Nephron progenitor cell (in vitro differentiated cells): ENCODE measurements at places on chromosomes 6 and 20.

DNA sequence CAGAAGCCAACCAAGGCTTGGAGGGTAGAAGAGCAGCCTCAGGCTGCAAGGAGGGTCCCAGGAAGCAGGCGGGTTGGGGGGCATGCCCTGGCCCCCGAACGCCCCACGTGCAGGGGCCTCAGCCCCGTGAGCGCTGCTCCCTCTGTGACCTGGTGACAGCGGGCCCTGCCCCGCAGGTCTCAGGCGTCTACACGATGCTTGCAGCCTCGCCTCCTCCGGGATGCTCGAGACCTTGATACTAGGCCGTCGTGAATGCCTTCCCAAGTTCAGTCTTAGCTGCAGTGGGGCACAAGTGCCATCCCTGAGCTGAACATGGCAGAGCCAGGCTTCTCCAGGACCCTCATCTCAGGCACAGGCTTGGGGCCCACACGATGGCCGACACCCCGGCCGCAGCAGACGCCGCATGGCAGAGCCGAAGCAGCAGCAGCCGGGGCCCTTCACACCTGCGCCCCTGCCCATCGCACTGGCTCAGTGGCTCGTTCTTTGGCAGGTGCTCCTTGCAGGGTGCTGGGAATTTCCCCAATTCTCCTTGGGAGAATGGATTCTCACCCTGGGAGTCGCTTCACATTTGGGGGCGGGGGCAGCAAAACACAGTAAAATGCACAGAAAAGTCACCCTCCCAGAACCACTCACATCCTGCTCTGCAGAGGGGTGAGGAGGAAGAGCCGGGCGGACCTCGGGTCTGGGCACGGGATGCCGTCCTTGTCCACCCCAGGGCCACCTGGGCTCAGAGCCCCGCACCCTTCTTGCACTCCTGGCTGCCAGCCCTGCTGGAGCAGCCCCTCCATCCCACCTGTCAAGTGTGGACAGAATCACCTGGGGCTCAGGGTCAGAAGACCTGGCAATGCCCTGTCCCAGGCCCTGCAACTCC, 161.8 kb downstream of the DLL1 start:
- DNase-seq, result no peak

DNA sequence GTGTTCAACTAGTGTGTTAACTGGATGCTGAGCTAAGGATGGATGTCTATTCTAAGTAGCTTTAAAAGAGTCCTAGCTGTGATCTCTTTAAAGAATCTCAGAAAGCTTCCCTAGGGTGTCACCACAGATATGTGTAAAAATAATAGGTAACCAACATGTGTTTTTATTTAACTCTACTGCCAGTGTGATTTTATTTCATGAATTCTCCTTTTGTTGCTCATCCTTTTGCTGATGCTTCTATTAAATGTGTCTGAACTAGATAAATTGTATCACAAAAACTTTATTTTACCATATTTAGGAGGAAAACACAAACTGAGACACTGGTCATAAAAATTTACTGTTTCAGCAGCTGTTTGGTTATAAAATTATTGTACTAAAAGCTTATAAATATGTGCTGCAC, 809.4 kb upstream of the CITED2 start:
- DNase-seq, result no peak

DNA sequence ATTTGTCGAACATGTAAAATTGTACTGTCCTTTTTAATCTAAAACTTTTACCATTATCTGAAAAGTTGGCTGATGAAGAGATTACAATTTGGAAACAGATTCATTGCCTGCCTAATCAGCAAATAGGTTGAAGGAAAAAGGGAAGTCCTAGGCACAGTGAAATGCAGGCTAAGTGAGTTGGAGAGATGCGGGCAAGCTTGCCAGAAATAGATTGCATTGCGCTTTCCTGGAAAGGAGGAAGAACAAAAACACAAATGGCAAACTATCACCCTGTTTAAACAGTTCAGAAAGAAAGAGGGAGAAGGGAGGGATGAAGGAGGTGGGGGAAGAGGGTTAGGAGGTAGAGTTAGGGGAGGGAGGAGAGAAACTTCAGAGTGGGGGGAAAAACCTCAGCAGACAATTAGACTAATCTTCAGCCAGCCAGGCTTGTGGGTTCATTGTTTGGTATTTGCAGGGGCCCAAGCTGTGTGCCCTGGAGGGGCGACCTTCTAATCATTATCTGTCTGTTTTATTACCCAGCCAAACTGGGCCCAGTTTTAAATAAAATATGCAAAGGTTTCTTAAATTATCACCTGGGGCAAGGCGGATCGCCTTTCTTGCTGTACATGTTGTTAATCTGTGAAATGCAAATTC, 465.2 kb downstream of the TFAP2B start:
- no peak for DNase-seq

DNA sequence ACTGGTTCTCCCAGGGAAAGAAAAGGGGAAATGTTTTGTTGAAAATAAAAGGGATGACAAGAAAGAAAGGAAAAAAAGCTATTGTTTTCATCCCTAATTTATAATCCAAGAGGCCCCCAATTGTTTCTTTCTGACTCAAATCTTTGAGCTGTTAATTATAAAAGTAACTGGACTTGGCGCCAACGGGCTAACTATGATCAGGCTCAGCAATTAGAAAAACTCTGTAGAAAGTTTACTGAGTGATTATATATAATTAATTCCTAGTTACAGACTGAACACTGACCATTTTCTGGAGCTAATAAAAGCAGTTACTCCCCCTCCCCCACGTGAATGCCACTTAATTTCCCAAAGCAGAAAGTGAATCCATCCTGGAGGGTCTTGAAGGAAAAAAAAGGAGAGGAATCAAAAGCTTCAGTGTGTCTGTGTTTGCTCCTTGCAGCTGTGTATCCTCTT, 3.2 kb downstream of the ZMYND8 start:
- DNase-seq, result no peak

DNA sequence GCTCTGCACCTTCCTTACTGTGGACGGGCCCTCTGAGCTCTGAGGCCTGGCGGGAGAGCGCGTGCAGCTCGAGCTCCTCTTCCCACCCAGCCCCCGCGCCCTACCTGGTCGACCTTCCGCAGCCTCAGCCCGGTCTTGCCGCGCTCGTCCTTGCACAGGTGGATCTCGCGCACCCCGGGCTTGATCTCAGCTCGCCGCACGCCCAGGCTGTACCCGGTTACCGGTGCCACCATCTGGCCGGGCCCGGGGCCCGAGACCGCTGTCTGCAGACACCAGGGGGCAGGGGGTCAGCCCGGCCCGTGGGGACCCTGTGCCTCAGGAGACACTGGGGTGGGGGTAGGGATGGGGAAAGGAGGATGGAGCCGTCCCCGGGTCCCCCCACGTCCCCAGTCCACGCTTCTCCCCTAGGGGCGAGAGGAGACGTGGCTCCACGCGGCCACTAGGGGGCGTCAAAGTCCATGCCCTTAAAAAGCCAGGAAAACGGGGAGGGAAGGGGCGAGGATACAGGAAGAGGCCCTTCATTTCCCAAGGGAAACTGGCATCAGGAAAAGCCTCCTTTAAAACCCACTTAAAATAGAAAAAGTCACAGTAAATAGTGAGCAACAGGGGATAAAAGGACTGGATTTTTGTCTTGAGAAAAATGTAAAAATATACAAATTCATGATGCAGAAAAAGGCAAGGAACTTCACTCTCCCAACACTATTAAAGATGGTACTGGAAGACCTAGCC, 15.5 kb downstream of the SDCBP2 start:
- peak; percentile 85 for DNase-seq

- DNase-seq, result peak; percentile 9
Observed at GRCh38 chr6:153553627-153554026, 422.5 kb upstream of the RGS17 start.

- no peak for DNase-seq
Observed at GRCh38 chr20:63049561-63050221, 42.9 kb upstream of the BHLHE23 start.

DNA sequence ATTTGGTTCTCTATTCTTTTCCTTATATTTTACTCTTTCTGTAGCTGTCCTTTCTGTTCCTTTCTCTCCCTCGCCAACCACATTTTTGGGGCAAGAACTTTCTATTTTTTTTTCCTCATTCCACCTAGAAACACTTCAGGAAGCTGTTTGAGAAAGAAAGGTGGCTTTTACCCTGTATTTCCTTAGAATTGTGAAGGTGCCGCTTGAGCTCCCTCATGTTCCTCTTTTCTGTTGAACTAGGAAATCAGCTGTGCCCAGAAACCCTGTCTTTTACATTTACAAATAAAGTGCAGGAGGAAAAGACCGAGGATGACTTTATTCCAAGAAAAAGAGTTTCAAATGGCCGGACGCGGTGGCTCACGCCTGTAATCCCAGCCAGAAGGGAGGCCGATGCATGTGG, 38.2 kb downstream of the OR2B2 start:
- DNase-seq, result no peak

- no peak for DNase-seq
Observed at GRCh38 chr20:61810066-61810737, 255.5 kb downstream of the TAF4 start.

DNA sequence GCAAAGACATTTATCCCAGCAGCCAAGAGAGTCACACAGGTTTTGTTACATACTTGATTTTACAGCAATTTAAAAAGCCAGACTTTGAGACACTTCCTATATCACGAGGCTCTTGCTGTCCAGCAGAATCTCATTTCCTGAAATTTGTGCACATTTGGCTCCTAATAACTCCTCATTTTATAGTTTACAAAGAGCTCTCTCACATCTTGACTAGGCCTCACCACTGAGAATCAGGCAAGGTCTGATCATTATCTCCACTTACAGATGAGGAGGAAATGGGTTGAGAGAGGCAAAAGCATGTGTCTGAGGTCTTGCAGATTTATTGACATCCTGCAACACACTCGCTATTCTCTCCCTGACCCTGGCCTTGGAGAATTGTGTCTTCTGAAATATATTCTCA, 426.8 kb downstream of the MAFB start:
- no peak for DNase-seq

DNA sequence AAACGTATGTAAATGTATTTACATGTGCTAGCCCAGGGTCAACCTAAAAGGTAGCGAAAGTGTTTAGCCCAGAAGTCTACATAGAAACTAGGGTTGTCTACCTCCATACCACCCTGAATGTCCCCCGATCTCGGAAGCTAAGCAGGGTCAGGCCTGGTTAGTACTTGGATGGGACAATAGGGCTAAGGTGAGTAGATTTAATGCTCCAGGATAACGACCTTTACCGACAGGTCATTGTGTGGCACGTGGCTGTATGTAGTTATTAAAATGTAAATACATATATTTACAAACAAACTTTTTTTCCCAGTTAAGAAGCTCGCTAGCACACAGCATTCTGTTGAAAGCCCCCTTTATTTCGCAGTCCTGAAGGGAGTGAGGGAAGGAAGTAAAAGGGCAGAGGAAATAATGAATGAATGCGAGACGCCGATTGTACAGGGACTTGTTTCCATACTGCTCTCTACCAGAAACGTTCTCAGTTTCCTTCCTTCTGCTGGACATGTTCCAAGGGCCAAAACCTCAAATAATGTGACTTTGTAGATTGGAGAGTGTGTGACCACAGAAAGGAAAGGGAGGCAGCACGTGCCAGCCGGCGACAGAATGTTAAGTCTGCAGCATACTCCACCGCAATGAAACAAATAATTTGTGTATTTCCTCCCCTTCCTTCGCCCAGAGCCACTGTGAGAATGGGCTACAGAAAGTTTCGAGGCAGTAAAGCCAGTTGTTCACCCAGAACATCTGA, 612 bp downstream of the ADAT2 start:
- peak; percentile 50 for DNase-seq

DNA sequence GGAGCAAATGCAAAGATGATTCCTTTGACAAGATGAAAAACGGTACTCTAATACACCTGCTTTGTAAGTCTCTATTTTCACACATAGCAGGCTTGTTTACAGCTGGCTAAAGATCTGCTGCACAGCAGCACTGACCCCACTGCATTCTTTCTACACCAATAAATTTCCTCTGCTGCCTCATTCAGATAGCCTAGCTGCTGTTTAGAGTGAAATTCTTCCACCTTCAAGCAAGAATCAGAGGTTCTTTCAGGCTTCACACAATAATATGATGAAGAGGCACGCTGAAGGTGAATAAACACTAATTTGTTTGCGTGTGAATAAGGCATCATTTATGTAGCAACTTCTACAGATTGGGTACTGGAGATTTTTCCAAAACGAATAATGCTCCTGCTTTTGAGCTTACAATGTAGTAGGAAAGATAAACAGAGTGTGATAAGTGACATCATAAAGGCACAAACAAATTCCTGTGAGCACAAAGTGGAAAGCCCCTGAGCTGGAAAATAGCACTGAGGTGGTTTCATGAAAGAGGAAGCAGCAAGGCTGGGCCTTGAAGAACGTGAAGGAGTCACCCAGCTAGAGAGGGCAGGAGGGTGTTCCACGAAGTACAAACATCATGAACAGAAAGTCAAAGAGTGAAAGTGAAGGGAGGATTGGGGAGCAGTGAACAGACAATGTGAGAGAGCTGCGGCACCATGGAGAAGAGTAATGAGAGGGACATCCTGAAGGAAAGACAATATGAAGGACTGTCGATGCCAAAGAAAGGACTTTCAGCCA, 543.4 kb downstream of the CD83 start:
- DNase-seq, result no peak

GRCh38 chr20:12243327-12243726, 325.6 kb downstream of the BTBD3 start:
- DNase-seq, result no peak

GRCh38 chr6:150157081-150157480, 14.2 kb downstream of the PPP1R14C start:
- DNase-seq, result no peak

DNA sequence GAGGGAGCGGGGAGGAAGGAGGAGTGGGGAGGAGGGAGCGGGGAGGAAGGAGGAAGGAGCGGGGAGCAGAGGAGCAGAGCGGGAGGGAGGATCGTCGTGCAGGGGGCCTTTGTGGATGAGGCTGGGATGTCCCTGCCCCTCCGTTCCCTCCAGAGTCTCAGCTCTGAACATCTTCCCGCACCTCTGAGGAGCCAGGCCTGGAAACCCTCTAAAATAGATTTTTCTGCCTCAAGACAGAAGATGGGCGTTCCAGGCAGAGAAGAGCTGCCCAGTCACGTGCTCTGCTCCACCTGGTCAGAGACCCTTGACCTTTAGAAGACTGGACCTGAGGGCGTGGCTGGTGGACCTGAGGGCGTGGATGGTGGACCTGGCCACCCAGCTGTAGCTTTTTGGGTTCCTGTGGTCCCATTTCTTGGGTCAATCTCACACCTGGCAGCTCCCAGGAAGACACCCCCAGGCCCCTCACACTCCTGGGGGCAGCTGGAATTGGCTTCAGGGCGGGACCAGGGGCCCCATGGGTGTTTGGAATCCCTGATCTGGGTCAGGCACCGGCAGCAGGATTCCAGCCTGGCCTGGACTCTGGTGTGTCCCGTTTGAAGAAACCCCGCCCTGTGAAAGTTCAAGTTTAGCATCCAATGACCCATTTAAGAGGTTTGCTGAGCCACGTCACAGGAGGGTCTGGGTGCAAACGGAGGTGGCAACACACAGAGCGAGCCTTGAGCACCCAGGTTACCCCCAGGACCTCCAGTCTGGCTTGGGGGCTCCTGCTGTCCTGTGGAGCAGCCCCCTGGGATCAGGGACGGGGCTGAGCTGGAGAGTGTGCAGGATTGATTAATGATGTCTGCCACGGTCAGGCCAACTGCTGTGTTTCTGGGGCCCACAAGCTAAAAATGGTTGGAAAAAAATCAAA, 96.9 kb upstream of the BHLHE23 start:
- no peak for DNase-seq

- no peak for DNase-seq
Observed at GRCh38 chr6:167000759-167001158, 1.6 kb downstream of the CEP43 start.
